ENCODE measurements at places on chromosomes 16 and 17.
A peak's percentile ranks its signal among the peaks of the same experiment; 100 is the strongest.

GRCh38 chr16:84369105-84369504, 767 bp downstream of the ATP2C2 start:
- no peak for DNase-seq

GRCh38 chr17:48445248-48445620, 15.2 kb upstream of the SKAP1 start:
- DNase-seq: no peak

GRCh38 chr16:55012362-55012761, 81.7 kb downstream of the IRX5 start:
- no peak for DNase-seq

GRCh38 chr16:11356573-11357331, 11.5 kb downstream of the RMI2 start:
- DNase-seq: peak; percentile 73

DNA sequence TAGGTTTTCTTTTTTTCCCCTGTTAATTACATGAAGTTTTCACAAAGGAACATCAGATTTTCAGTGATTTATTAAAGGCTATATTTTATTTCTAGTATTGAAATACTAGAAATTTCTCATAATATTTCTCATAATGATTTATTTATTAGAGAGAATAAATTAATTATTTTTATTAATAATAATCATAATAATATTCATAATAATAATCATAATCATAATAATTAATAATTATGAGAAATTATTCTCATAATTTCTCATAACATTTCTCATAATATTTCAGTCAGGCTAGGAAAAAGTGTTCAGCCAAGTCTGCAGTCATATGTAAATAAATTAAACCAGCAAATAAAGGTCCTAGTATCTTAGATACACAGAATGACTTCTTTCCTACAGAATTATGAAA, 41.4 kb downstream of the CNTNAP4 start:
- no peak for DNase-seq

DNA sequence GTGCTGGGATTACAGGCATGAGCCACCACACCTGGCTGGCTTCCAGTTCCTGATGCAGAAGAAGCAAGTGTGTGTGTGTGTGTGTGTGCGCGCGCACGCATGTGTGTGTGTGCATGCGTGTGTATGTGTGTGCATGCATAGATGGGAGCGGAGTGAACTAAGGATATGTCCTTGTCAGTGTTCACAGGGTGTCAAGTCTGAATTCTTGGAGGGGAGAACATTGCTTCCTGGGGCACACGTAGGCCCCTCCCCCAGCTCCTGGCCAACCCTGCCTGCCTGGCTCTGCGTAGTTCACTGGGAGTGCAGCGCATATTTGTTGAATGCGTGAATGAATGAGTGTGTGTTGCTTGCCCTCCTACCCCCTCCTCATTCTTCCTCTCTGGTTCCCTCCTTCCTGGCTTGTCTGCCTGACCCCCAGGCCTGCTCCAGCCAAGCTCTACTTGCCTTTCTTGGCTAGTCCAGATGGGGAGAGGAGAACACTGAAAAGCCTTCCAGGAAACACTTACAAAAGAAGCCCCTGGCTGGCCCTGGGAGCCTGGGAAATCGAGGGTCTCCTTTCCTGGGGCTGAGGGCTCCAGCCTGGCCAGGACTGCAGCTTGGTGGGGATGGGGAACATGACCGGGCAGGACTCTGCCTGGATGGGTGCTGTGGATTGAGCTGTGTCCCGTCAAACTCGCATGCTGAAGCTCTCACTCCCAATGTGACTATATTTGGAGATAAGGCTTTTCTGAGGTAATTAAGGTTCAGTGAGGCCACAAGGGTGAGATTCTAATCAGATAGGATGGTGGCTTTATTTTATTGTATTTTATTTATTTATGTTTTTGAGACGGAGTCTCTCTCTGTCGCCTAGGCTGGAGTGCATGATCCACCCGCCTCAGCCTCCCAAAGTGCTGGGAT, 27.9 kb downstream of the IGFBP4 start:
- no peak for DNase-seq

DNA sequence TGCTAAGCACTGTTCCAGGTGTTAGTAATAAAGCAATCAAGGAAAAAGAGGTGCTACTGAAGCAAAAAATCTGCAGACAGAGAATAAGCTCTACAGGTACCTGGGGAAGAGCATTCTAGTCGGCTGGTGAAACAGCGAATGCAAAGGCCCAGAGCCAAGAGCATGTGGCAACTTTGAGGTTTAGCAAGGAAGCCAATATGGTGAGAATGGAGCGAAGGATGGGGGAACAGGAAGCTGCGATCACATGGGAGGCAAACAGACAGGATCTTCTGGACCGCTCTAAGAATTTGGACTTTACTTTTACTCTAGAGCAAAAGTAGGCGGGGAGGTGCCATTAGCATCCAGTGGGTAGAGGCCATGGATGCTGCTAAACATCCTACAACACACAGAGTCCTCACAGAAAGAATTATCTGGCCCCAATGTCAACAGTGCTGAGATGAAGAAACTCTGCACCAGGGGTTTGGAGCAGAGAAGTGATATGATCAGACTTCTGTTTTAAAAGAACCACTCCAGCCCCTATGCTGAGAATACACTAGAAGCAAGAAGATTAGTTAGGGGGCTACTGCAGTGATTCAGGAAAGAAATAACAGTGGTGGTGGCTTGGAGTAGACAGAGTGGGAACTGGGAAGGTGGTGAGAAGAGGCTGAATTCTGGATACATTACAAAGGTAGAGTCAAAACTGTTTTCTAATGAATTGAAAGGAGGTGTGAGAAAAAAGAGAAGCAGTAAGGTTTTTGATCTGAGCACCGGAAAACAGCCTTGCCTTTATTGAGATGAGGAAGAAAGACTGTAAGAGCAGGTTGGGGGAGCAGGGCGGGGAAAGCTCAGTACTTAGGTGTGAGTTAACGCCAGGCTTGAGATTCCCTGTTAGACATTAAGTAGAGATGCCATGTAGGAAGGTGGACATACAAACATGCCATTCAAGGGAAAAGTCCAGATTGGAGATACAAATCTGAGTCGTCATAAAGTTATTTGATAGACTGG, 11.0 kb downstream of the EFTUD2 start:
- no peak for DNase-seq

GRCh38 chr16:67111951-67112444, 2.3 kb downstream of the PHAF1 start:
- no peak for DNase-seq

DNA sequence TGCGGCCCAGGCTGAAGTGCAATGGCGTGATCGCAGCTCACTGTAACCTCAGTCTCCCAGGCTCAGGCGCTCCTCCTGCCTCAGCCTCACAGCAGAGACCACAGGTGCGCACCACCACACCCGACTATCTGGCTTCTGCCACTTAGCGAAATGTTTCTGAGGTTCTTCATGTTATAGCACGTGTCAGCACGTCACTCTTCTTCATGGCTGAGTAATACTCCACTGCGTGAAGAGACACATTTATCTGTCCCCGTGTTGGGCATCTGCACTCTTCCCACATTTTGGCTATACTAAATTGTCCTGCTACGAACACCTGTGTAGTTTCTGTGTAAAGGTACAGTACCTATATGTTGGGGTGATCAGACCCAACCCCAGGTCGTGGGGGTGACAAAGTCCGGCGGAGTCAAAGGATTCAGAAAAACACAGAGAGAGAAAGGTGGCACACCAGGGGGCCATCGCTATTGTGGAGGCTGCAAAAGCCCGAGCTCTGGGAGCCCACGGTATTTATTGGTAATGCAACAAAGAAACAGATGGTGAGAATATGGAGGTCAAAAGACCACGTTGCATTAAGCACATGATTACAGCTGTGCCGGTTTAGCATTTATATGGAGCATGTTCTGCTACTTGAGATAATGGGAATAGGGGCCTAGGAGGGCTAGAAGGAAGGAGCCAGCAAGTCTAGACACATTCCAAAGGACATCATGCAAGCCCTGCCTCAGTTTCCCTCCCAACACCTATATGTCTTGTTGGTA, 851 bp upstream of the DPEP1 start:
- DNase-seq: no peak

- no peak for DNase-seq
Measured at GRCh38 chr16:50909831-50910735, 168.2 kb downstream of the CYLD start.

GRCh38 chr17:62963296-62963695, 2.7 kb upstream of the TANC2 start:
- DNase-seq: no peak

DNA sequence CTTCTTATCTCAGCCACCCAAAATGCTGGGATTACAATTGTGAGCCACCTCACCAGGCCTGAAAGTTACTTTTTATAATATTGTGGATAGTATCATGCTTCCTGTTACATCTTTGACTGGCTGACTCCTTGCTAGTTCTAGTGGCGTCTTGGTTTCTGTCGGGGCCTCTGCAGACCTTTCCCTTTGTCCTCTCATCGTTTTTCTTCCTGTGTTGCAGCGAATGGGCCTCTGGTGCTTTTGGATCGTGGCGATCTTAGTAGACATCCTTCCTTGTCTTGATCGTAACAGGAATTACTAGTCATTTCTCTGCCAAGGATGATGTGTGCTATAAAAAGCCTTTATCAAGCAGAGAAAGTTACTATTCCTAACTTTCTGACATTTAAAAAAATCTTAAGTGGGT, 20.8 kb downstream of the ASPSCR1 start:
- no peak for DNase-seq

DNA sequence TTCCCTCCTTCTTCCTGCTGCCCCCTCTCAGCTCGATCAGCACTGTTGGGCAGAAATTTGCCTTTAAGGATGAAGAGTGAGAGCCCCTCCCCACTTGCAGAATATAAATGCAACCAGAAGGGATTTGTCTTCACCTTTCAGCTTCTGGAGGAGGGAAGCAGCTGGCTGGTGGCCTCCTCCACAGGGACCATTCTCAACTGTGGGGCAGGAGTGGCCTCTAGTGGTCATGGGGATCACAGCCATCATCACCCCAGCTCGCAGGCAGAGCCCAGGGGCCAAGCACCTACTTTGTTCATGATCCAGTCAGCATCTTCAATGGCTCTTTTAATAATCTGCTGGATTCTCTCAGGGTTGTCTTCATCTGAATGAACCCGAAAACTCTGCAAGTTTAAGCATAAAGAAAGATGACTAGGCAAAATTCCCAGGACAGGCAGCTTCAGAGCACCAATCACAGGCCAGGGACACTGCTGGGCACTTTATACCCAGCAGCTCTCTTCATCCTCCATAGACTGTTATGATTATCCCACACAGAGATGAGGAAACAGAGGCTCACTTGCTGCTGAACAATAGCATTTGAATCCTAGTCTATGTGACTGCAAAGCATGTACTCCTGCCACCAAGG, 13.1 kb downstream of the LYRM9 start:
- DNase-seq: peak; percentile 78

- DNase-seq: no peak
Measured at GRCh38 chr17:34663714-34664113, 84.3 kb downstream of the TMEM132E start.

- DNase-seq: no peak
Measured at GRCh38 chr17:45791041-45791582, 7.0 kb downstream of the CRHR1 start.

DNA sequence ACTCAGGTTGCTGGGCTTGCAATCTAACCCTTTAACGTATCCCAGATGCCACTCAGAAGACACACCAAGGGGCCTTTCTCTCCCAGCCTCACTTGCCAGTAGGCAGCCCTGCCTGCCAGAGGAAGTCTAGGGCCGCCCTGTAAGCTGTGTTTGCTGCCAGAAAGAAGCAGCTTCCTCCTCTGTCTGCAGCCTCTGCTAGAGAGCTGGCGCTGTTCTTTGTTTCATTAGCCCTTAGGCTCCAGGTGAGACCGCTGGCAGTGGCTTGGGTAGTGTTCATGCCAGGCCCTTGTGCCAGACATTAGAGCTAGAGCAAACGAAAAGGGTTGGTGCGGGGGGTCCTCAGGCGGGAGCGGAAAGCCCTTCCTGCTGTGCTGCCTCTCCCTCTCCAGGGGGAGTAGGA, 8.9 kb downstream of the CTRL start:
- DNase-seq: no peak

DNA sequence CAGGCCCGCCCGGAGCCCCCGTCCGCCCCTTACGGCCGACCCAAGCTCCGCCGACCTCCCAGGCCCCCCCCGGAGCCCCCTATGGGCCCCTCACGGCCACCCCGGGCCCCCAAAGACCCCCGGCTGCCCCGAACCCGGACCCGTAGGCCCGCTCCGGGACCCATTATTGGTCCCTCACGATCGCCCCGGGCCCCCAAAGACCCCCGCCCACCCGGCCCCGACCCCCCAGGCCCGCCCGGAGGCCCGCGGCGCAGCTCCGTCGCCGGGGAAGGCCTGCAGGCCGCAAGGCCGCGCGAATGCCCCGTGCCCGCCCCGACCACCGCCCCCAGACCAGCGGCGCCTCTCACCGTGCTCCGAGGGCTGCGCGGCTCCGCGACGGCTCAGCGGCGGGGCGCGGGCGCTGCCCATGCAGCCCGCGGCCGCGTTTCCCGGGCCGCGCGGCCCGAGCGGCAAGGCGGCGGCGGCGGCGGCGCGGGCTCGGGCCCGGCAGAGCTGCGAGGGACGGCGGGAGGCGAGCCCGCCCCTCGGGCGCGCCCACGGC, 393 bp downstream of the ANKRD11 start:
- DNase-seq: no peak

- DNase-seq: no peak
Measured at GRCh38 chr16:50202926-50203624, 50.0 kb downstream of the TENT4B start.

DNA sequence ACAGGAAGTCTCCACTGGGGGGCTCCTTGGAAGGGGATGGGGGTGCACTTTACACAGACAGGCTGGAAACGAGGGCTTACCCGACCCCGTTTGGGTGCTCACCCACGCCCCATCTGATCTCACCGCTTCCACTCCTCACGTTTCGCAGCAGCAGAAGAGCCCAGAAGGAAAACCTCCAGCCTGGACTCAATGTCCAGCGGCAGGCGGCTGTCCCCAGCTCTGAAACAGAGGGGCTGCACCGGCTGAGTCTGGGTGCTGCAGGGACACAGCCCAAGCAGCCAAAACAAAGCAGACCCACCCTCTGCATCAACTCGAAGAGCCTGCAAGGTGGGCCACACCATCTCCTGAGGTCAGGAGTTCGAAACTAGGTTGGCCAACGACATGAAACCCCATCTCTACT, 3.9 kb downstream of the MEAK7 start:
- DNase-seq: peak; percentile 50

- DNase-seq: no peak
Measured at GRCh38 chr17:14664511-14664910, 363.6 kb downstream of the HS3ST3B1 start.

DNA sequence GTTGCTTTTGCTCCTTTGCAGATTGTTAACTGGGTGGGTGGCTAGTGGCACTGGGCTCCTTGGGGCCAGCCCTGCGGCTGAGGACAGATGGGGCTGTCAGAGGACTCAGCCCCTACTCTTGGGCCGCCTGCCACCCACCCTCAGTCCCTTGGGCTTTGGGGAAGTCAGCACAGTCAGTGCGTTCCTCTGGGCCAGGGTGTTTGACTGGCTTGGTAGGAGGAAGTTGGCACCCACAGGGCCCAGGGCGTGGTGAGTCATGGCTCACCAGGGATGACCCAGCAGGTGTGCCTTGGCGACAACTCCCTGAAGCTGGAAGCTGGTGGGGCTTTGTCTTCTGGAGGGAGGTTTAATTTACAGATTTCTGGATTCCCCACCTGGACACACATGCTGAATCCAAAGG, 32.4 kb downstream of the HAPSTR1 start:
- DNase-seq: peak; percentile 63

GRCh38 chr16:81650982-81651562, 128.0 kb upstream of the PLCG2 start:
- DNase-seq: peak; percentile 87

GRCh38 chr16:9900576-9900975, 281.7 kb downstream of the GRIN2A start:
- DNase-seq: no peak
